ENCODE measurements at places on chromosomes 3 and 15.

DNA sequence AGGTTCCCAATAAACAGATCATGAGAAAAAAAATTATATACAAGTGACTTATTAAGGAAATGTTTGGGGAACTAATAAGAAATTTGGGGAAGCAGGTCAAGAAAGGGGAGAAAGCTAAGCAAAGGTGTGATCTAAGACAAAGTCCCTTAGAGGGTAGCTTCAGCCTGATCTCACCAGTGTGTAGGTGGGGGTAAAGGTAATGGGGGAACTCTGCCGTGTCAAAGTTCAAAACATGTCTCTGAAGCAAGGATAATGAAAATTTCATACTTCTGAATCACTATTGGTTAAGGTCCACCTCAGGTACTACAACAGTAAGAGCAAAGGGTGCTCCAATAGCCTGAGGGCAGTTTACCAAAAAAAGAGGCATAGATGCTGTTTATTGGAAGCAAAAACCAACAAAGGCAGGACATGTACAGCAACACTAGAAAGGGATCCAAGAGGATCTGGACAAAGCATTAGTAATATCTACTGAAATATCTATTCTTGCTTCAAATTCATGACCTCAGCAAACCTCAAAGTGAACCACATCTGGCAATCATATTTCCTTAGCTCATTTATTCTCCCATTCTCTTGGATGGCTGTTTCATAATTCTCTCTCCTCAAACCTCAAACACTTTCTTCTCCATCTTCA, 6.9 kb downstream of the ACAD11 start:
- no peak for DNase-seq

- no peak for DNase-seq
These were observed 307.0 kb downstream of the ARPP21 start for GRCh38 chr3:35946121-35946853.

DNA sequence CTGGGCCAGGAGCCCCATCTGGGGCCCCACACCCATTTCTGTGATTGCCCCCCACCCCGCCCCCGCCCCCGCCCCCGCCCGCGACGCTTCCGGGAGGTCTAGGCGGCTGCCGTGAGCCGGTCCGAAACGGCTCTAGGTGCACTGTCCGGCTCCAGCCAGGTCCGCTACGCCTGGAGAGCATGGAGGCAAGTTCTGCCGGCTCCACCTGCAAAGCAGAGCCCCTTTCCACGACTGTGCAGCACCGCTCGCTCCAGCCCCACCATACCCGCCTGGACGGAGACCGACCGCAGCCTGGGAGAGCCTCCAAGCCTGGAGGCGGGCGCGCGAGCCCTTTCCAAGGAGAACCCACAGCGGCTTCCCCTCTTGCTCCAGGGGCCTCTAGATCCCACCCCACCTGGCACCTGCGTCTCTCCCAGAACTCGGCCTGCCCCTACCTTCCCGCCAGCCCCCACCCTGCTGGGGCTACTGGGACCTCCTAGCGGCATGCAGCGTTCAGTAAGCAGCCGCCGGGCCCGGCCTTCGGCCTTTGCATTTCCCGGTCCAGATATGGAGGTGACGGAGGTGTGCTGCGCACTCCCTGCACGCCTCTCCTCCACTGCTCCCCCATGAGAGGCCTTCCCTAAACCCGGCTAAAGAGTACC, 66.2 kb downstream of the KLF13 start:
- no peak for DNase-seq

GRCh38 chr3:125163739-125164601, 48.6 kb downstream of the SLC12A8 start:
- no peak for DNase-seq

GRCh38 chr15:66080717-66081398, 172.7 kb downstream of the MEGF11 start:
- no peak for DNase-seq

DNA sequence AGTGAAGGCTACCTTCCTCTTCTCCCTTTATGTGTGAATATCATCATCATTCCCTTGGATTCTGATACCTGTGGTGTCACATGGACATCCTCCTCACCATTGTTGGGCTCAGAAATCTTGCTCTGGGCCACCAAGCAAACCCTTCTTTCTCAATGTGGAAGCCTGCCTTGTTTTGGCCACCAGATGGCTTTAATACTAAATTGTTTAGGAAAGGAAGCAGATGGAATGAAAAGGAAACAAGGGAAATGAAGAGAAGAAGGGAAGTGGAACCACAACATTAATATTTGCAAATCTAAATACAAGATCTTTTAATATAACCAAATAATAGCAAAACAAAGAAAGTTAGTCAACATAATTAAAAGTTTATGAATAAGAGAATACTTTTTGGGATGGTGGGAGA, 14.0 kb downstream of the FAM227B start:
- DNase-seq, result no peak

GRCh38 chr3:128269796-128270195, 116.5 kb downstream of the EEFSEC start:
- DNase-seq, result no peak

GRCh38 chr3:145942052-145942451, 218.9 kb downstream of the PLOD2 start:
- no peak for DNase-seq

Measured in stimulated activated CD8-positive, alpha-beta memory T cell treated with anti-CD3 and anti-CD28 coated beads, Interleukin-4, amount 100 ng/mL, for 48 hours (primary cell).